Substantia nigra (tissue), 51 donors: ENCODE measurements at places on chromosomes 7 and 10.

DNA sequence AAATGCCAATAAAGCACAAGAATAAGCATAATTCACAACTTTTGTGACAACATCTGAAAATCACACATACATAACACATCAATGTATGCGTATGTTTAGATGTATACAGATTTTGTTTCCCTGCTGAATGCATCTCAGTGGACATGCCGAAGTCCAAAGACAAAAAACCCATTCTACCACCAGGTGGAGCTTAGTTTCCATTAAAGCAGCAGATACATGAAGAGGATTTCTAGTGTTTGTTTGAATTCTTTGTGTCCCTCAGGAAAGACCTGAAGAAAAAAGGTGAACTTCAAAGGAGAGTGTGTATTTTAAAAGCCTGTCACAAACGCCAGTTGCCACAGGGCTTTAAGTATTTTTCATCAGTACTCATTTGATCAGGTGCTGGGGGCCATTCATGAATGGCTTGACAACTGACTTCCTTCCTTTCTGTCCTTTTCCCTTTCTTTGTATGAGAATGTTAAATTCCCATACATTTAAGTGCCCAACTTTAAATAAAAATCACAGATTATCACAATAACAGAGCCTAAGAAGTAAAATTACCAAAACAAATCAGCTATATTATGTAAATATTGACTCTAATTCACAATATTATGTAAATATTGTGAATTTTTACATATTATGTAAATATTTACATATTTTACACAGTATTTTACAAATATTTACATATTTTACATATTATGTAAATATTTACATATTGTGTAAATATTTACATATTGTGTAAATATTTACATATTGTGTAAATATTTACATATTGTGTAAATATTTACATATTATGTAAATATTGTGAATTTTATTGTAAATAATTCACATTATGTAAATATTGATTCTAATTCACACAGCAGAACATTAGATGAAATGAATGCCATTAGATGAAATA, 343.0 kb downstream of the CRPPA start:
- DNase-seq = no peak

- no peak for DNase-seq
Measured at GRCh38 chr7:974172-974571, 1.2 kb downstream of the COX19 start.

DNA sequence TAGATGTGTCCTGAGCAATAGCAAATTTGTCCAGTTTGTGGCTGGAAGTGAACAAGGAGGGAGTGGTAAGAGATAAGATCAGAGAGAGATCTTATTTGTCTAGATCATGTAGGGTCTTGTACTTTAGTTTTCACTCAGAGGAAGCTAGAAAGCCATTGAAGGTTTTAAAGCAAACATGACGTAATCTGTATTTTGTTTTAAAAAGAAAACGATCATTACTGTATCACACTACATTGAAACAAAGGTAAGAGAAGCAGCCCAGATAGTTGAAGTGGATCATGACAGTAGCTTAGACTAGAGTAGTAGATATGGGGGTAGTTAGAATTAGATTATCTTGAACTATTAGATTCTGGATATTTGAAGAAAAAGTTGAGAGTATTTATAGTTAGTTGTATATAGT, 23.6 kb upstream of the ZNF804B start:
- DNase-seq = no peak

DNA sequence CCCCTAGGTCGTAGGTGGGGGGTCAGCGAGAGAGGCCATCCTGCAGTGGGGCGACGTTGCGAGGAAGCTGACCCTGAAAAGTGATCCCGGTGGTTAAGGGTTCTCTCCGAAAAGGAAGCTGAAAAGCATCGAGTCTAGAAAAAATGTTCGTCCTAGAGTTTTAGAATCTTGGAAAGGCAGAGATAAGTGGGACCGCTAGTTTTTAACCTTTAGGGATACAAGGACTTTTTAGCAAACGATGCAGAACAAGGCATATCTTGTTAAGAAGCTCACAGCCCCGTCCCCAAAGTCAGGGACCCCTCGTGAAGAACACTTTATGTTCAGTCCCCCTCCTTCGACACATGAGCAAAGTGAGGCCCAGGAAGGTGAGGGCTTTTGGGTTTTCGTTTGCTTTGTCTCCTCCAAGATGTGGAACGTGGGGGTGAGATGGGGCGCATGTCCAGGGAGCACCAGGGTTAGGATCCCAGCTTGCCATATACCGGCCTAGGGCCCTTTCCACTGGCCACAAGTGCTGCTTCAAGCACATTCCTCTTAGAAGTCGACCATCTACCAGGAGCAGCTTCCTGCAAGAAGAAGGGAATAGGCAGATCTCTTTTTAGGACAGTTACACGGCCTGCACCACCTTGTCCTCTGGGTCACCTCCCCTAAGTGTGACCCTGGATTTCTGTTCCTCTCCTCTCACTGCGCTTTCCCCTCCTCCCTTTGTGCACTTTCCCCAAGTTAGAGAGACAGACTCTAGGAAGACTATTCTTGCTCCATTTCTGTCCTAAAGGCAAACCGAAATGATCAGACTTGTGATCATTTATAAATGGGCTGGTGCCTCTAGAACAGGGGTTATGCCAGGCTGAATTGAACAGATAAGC, 969 bp downstream of the SLC35G1 start:
- no peak for DNase-seq

- DNase-seq = no peak
Measured at GRCh38 chr10:88245974-88246511, 337.1 kb downstream of the RNLS start.

DNA sequence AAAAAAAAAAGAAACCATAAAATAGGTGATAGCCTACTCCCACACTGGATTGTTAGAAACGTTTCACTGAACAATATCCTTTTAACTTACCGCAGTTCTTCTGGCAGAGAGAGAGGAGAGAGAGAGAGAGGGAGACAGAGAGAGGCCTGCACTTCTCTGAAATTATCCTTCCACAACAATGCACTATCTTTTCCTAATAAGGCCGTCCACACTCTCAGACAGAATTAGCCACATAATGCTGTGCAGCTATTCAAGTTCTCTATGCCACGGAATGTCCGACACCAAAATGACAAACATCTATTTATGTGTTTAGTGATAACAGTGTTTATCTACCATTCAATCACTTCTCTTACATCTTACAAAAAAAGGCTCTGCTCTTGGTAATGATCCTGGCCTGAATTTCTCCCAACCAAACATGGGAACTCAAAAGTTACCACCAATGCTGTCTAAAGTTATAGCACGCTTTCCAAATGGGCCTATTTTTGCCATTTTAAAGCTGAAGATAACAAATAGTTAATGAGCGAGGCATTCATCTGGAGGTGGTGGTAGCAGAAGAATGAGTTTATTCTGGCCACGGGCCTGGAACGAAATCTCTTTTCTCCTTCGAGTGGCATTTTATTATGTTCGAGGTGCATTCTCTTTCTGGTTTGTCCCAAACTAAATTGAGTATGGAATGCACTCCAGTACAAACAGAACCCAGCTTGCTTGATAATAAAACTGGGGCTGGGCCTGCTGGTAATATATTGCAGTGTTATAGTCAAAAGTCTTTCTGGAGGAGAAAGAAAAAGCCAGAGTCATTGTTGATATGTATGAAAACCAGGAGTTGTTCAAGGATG, 160.2 kb upstream of the SVIL start:
- no peak for DNase-seq

DNA sequence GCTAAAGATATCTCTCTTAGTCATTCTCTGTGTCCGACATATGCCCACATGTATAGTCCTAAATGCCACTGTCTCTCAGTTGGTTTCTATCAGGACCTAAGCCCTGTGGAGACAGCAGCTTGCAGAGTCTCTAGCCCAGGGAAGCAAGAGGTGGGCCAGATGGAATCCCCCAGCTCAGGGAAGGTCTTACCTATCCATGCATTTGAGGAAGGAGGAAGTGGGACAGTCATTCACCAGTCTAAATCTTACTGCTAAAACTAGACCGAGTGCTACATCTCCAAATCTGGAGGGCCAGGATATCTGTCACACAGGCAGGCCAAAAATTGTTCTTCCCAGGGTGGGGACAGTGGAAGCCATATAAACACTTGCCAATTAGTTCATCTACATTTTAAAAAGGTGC, 26.4 kb upstream of the HERPUD2 start:
- no peak for DNase-seq

DNA sequence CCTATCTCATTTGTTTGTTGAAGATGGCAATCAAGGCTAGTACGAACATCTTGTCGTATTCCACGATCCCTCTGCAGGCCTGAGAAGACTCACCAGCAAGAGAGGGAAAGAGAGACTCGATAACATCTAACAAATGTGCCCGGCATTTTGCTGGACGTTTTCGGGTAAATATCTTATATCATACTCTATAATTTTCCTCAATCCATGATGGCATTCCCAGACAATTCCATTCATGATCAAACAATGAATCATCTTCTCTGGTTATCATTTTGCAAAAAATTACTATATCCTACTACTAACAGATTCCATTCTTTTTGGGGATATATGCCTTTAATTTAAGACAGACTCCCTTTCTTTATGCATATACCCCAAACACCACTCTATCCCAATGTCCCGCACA, 118.1 kb downstream of the TYW1B start:
- DNase-seq = no peak
